ENCODE measurements at places on chromosomes 11 and 22.

DNA sequence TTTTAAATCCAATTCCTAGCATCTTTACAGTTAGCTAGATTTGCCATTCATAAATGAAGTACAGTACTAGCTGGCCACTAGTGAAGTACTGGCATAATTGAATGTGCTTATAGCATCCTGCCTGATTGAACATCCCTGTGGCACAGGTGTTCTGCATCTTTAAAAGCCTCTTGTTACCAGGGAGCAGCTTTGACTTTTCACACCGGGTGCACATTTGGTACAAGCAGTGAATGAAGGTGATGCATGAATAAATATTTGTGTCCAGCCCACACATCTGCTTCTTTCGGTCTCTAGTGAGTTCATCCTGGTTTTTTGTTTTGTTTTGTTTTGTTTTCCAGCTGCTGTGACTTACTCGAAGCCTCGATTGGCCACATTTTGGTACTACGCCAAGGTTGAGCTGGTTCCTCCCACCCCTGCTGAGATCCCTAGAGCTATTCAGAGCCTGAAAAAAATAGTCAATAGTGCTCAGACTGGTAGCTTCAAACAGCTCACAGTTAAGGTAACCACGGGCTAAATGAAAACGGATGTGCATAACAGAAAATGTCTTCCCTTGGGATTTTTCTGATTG lies 5.3 kb downstream of the ATP5MG start:
- DNase-seq, result no peak

DNA sequence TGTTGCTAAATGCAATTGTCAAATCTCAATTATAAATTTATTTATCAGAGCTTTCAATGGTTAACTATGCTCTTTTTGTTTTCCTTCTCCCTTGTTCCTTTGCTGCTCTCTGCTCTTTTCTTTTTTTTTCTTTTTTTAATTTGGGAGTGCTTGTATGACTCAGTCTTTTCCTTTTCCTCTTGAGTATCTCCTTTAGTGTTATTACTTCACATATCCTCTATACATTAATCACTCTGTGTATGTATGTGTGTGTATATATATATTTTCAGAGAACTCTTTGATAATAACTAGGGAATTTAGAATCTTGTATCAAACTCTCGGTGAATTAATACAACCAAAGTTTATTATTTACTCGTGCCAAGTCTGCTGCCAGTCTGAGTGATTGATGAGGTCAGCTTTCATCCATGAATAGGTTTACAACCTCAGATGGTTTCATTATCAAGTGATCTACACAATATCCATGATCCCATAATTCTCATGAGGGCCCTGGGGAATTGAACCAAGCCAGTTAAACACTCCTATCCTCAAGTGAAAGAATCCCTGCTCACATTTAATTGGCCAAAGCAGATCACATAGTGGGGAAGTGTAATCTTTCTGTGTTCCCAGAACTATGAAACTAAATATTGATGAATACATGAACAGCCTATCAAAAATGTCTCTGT lies 743.4 kb upstream of the CNTN5 start:
- no peak for DNase-seq

- no peak for DNase-seq
These were observed 131.8 kb downstream of the KIRREL3 start for GRCh38 chr11:126868741-126869140.

DNA sequence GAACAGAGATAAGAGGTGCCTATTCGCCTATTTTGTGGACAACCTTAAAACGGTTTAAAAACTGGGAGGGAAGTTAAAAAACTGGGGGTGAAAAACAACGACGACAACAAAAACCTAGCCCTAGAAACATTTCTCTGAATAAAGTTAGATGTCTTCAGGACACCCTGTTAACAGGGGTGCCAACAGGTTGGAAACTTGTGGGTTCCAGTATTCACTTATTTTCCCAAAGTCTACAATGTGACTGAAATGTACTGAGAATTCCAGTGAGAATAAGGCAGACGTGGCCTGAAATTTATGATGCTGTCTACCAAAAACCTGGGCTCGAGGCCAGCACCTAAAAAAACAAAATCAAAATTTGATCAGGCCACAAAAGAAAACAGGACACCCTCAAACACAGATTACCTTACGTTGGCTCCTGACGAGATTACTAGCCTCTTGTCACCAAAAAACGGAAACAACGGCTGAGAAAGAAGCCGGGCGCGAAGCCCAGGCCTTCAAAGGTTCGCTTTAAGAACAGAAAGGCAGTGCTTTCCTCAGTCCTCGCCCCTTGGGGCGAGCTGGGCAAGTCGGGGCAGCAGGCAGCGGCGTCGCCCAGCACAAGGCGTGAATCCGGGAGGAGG lies 906 bp downstream of the CCDC90B start:
- DNase-seq, result no peak

DNA sequence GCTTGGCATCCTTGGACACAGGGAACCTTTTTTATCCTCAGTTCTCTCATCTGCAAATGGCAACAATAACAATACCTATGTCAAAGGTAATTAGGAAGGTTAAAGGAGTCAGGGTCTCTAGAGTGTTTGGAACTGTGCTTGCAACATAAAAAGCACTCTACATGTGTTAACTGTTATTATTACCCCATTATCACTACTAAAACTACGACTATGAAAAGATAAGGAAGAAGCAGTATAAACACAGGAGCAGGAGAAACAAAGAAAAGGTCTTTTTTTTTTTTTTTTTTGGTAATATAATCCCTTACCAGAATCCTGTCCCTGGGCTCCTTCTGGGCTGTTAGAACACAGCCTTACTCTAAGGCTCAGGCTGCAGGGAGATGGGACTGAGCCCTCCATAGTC lies 348.2 kb downstream of the CADM1 start:
- no peak for DNase-seq

- no peak for DNase-seq
These were observed 30.0 kb downstream of the PLEKHA7 start for GRCh38 chr11:16984229-16984628.

Measured in activated CD8-positive, alpha-beta memory T cell treated with anti-CD3 and anti-CD28 coated beads for 48 hours (primary cell).